ENCODE measurements at places on chromosomes 11 and 22.

DNA sequence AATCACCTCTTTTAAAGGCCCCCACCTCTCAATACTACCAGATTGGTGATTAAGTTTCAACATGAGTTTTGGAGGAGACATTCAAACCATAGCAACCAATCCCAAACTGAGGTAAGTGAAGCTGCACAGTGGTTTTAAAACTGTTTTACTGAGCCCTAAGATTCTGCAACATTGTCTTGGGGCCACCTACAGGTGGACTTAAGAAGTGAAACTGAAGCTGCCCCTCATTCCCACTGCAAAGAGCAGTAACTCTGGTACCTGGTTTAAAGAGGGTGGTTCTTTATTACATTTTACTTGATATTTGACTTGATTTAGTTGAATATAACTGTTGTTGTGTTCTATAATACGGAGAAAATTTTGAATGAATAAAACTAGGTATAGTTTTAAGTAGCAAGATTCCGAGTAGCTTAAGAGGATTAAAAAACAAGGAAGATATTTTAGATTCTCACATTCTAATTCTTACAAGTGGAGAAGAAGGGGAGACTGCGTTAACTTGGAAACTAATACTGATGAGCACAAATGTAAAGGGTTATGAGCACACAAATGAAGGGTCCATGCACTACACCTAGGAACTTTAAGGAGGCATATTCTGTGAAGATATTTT, 26.7 kb downstream of the SYT9 start:
- DNase-seq: no peak

- DNase-seq: no peak
Measured at GRCh38 chr11:1197431-1197885, 25.4 kb upstream of the MUC5B start.

DNA sequence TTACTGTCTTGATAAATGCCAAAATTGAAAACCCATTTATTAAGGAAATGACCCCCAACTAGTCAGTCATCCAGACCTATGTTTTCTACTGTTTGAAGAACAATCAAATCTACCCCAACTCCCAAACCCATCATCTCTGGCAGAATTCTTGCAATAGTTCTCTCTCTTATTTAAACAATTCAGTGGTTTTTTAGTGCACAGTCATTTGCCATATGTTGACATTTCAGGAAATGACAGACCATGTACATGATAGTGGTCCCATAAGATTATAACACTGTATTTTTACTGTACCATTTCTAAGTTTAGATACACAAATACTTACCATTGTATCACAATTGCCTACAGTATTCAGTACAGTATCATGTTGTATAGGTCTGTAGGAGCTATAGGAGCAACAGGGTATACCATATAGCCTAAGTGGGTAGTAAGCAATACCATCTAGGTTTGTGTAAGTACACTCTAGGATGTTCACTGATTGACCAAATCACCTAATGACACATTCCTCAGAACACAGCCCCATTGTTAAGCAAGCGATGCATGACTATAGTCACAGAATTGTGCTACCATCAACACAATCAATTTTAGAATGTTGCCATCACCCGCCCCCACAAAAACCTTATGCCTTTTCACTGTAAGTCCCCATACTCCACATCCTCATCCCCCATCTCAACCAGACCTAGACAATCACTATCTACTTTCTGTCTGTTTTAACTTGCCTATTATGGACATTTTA, 41.8 kb downstream of the MMP20 start:
- DNase-seq: no peak

GRCh38 chr11:84906995-84907394, 720.1 kb downstream of the DLG2 start:
- DNase-seq: no peak
